ENCODE measurements at places on chromosomes 11 and 22.

DNA sequence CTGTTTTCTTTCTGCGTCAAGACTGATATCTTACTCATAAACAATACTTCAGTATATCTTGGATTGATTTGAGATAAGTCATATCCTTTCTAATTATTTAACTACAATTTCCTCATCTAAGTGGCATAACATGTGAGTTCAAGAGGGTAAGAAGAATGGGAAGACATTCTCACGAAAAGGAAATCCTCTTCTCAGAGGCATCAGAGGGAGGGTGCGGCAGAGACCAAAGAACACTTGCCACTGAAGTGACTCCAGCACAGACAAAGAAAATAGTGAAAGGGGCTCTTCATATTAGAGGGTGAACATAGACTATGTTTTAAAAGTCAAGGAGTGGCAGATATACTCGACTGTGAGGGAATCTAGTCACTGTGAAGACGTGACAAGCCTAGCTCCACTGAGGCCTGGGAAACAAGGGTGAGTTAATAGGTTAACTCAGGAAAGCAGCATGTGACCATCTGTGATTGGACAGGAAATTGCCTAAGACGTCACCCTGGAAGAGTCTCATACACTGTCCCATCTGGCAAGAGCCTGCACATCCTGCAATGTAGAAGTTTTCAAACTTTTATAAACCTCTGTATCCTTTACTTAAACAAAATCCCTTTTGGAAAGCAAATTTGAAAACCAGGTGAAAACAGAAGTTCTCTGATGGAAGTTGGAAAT is 1.9 kb upstream of the MMP1 start:
- no peak for DNase-seq

DNA sequence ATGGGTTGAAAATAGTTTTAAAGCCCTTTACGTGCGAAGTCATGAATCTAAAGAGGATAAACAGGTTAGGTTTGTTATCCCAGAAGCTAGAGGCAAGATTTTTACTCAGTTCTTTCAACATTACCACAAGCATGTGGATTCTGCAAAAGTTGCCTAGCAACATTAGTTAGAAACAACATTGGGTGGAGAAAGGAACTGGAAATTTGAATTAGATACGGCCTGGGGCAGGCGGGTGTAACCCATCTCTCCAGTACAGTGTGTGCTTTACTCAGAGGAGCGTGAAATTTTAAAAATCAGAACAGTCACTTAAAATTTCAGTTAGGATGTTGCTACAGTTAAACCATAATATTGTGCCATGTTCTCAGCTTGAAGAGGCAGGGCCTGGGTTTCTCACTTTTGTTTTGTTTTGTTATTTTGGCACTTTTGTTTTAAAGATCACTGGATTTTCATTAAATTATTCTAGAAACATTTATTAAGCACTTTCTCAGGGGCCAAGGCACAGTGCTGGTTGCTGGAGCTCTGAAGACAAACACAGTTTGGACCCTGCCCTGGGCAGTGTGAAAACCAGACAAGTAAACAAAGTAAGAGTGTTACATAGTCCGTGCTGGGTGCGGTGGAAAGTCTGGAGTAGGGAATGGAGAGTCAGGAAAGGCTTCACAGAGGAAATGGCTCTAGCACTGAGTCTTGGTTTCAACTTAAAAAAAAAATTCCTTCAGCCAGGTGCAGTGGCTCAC is 4.4 kb upstream of the WEE1 start:
- peak; percentile 77 for DNase-seq

- no peak for DNase-seq
These were observed 6.5 kb downstream of the PRDM11 start for GRCh38 chr11:45152740-45153595.

- DNase-seq = peak; percentile 85
These were observed 48.7 kb downstream of the TSPAN18 start for GRCh38 chr11:44775366-44775984.

DNA sequence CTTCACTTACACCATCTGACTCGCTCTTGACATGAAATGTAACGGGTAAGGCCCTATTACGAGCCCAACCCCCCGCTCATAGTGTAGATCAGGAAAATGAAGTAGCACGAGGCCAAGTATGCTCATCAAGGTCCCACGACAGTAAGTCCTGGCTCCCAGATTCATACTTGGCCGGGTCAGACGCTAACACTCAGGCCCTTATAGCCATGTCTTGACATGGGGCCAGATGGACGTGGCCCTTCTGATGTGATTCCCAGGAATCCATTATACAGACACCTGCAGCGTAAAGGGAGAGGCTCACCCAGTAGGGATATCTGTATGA is 175.1 kb downstream of the CEP164 start:
- no peak for DNase-seq

DNA sequence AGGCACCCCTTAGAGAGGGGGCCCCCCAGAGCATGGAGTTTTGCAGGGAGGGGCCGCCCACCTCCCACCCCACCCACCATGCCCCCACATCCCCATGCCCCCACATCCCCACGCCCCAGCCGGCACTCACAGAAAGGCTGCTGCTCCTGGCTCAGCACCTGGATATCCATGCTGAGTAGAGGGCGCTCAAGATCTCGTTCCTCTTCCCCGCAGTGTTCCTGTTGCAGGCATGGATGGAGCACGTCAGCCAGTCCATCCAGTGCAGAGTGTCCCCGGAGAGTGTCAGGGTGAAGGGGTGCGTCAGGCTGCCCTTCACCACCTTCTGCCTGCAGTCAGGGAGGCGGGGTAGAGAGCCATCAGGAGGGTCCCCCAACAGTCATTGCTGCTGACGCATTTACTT is 156.2 kb downstream of the CRYBB2 start:
- no peak for DNase-seq

DNA sequence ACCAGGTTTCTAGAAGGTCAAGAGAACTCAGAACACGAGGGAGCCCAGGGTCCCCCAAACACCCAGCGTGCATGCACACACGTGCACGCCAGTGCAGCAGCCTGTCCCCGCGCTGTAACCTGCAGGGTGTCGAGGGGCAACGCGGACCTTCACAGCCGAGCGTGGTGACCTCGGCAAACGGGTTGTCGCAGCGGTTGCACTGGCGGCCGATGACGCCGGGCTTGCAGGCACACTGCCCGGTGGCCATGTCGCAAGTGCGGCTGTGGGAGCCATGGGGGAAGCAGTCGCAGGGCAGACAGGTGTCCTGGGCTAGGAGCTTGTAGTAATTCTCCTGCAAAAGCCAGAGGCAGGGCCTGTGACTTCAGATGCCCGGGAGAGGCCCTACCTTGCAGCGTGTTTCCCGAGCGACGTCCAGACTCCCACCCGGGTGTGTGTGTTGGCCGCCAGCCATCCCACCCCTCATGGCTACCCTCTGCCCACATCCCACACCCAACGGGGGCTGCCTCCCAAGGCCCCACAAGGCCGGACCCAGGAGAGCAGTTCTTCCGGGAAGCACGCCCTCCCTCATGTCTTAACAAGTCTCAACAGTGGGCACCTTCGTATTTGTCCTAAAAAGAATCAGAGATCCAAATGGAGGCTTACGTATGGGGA is 56.1 kb downstream of the TRMU start:
- DNase-seq = no peak

Measured in Peyer's patch (tissue), 4 donors.